ENCODE measurements at places on chromosomes 7 and 10.
A peak's percentile ranks its signal among the peaks of the same experiment; 100 is the strongest.

- DNase-seq, result no peak
Observed at GRCh38 chr10:15208221-15208620, 39.7 kb upstream of the NMT2 start.

- DNase-seq, result no peak
Observed at GRCh38 chr10:85593226-85593772, 773.3 kb downstream of the GRID1 start.

- peak; percentile 10 for DNase-seq
Observed at GRCh38 chr7:38512704-38513103, 118.5 kb downstream of the AMPH start.

GRCh38 chr10:20622531-20623211 is 274.4 kb downstream of the NEBL start:
- DNase-seq, result no peak

DNA sequence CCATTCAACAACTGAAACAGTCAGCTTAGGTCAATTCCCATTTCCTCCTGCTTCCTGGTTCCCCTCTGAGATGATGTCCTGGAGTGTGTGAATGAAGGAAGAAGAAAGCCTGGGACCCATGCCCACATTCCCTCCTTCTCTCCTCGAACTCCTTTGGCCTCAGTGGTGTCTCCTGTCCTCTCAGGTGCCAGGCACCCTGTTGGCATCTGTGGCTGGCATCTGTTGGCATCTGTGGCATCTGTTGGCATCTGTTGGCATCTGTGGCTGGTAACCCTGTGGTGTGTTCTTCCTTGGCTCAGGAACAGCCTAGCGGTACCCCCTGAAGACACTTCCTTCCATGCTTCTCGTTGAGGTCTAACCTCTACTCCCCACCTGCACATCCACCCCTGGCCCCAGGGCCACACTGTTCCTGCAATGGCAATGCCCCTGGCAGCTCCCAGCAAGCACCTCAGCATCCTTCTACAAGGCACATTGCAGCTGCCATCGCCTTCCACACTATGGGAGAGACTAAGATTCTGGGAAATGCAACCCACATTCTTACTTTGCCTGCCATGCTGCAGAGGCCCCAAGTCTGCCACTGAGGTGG is 114.4 kb upstream of the NEBL start:
- no peak for DNase-seq

- DNase-seq, result peak; percentile 47
Observed at GRCh38 chr10:73625004-73625883, 16.0 kb downstream of the MYOZ1 start.

- DNase-seq, result no peak
Observed at GRCh38 chr7:105106473-105106872, 92.5 kb downstream of the KMT2E start.

DNA sequence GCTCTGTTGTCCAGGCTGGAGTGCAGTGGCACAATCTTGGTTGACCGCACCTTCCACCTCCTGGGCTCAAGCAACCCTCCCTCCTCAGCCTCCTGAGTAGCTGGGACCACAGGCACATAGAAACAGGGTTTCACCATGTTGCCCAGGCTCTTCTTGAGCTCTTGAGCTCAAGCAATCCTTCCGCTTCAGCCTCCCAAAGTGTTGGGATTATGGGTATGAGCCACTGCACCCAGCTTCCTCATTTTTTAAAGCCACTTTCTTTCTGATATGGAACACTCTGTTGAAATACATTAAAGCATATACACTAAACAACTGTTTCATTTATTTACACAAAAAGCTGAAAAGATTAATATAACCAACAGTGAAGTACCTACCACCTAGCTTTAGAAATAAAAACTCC is 117.2 kb downstream of the CLEC2L start:
- no peak for DNase-seq

DNA sequence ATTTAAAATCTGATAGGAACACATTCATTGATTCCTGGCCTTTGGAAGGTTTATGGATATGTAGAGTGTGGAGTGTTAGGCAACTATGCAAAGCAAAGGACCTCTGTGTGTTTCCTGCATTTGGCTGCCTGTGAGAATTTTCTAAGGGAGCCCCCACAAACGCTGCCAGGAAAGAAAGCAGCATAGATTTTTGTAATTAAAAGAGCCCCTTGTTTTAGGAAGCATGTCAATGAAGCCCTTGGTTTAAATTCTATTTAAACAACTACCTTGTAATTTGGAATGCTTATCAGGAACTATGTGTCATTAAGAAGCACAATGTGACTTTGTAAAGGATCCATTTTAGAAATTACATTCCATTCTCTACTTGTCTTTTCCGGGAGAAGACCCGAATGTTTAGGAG is 742.5 kb downstream of the NXPH1 start:
- no peak for DNase-seq

- no peak for DNase-seq
Observed at GRCh38 chr7:6623589-6624245, 8.3 kb downstream of the ZNF853 start.

GRCh38 chr7:101985057-101985902 is 167.9 kb downstream of the CUX1 start:
- DNase-seq, result no peak

DNA sequence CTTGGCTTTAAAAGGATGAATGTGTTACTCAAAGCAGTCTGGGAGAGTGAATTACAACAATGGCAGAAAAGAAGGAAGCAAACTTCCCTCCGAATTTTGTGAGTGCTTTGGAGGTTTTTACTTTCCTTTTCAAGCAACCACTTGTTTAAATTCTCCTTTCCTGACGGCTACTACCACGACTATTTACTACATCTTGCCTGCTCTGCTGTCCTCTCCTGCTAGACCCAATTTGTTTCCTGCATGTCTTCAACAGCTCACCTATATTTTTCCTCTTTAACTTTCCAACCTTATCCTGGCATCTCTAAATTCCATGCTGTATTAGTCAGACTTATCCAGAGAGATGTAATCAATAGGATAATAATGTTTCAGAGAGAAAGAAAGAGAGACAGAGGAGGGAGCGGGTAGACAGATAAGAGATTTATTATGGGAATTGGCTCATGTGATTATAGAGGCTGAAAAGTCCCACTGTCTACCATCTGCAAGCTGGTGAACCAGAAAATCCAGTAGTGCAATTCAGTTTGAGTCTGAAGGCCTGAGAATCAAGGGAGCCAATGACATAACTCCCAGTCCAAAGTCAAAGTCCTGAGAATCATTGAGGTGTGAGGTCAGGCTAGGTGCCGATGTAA is 42.8 kb upstream of the SLC13A1 start:
- DNase-seq, result no peak

- peak; percentile 29 for DNase-seq
Observed at GRCh38 chr10:74824900-74825370, 1.5 kb upstream of the KAT6B start.

GRCh38 chr10:84447701-84448400 is 119.5 kb downstream of the CCSER2 start:
- no peak for DNase-seq

DNA sequence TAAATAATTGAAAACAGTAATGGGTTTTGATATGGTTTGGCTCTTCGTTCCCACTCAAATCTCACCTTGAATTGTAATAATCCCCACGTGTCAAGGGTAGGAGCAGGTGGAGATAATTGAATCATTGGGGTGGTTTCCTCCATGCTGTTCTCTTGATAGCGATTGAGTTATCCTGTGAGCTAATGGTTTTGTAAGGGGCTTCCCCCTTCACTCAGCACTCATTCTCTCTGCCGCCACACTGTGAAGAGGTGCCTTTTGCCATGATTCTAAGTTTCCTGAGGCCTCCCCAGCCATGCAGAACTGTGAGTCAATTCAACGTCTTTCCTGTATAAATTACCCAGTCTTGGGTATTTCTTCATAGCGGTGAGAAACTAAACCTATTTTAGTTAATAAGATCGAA is 551.7 kb upstream of the POT1 start:
- no peak for DNase-seq

DNA sequence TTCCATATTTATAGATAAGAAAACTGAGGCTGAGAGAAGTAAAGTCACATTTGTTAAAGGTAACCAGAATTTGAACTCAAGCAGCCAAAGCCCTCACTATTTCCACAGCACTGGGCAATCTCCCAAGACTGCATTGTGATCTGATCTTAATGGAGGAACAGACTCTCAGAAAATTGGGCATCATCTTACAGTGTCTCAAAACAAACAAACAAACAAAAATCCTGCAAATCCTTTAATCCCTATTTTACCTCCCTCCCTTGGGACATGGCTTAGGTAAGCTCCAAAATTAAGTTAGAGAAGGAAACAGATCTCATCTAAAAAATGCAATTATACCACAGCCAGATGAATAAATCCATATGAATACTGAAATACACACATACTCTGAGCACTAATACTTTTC is 57.5 kb downstream of the FHIP2A start:
- DNase-seq, result no peak

- no peak for DNase-seq
Observed at GRCh38 chr10:75814014-75814413, 382.6 kb downstream of the LRMDA start.

DNA sequence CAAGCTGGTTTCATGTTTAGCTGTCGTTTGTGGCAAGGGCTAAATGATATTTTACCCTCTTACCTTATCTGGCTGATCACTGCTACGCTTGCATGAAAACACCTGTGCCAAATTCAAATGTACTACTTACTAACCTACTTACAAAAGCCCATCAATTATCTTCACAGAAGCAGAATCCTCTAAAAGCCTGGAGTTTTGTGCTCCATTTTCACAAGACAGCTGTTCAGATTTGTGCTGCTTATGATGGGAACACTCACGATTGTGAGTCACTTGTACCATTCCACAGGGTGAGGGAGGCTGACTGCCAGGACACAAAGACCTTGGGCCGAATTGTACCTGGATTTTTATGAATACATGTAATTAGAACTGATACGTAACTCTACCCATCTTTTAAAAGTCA is 245.0 kb upstream of the NPY start:
- DNase-seq, result no peak

- no peak for DNase-seq
Observed at GRCh38 chr7:47951374-47951773, 3.1 kb upstream of the PKD1L1 start.

DNA sequence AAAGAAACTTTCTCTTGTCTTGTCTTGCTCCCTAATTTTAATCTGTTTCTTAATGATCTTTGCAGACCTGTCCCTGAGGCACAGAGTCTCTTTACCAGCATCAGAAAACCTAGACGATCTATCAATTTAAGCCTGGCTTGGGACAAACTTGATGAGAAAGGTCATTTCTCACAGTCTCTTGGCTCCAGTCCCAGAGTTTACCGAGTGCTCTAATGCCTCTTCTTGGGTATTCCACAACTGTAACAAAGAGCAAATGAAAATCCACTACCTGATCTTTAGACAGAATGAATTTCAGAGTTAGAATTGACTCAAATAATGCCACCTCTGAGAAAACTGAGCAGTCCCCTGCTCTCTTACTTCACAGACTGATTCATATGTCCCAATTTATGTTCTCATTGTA is 106.4 kb upstream of the DNAJB12 start:
- no peak for DNase-seq

DNA sequence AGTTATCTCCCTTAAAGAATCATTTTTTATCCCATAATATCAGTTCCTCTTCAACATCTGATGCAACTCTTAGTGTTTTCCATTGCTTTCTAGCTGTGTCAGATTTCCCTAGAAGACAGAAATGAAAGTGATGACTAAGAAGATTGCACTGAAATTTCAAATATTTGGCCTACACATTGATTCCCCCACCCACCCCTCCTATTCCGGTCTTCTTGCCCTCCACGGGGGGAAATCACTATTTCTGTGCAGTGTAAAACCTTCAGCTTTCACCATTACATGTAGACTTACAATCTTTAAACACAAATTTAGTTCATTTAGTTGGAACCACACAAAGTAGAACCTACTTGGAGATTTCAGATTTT is 63.7 kb upstream of the IL6 start:
- no peak for DNase-seq

DNA sequence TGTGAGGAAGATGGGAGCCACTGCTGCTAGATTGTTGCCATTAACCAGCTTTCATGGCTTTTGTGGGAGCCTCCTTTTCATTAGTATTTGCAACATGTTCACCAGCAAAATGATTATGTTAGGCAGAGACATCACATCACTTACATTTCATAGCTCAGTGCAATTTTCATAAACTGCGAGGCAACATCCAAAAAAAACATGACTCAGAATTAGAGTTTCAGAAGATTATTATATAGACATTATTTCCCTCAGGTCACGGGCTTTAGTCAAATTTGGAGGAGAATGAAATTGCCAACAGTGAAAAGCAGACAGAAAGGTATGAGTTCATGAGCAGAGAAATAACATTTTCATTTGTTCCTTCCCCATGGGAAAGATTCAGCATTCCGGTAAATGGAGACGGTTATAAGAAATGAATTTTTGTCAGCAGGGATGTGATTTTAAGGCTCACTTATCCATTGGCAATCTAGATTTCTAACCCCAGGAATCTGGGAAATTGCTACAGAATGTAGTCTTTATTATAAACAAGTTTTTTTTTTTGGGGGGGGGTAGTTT is 573.2 kb downstream of the AUTS2 start:
- DNase-seq, result no peak

- DNase-seq, result no peak
Observed at GRCh38 chr10:132913559-132914115, 28.7 kb downstream of the CFAP46 start.

- no peak for DNase-seq
Observed at GRCh38 chr7:46209611-46210388, 288.7 kb upstream of the IGFBP3 start.

- no peak for DNase-seq
Observed at GRCh38 chr10:17816199-17816598, 7.1 kb downstream of the MRC1 start.

- DNase-seq, result no peak
Observed at GRCh38 chr10:129790715-129791446, 173.2 kb downstream of the EBF3 start.

DNA sequence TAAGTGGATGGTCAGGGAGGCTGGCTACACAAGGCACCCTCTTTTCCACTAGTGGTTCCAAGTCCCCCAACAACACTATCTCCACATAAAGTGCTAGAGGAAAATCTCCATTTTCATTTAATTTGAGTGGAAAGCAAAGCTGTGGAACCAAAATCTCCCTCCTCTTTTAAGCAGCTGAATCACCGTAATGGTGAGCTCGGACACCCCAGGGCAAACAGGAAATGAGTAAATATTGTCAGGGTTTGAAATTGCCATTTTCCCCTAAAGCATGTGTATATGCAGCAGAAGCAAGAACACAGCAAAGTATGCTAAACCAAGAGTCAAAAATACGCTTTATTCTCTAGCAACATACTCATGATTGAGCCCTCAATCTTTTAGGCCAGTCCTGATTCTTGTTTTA is 143.7 kb downstream of the GPAM start:
- no peak for DNase-seq

DNA sequence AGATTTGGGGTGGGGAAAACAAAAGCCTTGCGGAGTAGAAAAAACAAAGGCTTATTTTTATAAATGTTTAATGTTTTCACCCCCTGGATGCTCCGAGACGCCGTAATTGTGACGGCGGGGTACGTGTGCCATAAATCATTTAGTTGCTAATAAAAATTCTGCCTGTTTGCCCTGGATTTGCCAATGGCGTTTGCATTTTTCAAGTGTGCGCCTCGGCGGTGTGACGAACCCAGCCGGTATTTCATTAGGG is 2.5 kb upstream of the TNRC18 start:
- peak; percentile 63 for DNase-seq

Data from dermis blood vessel endothelial cell (primary cell).